ENCODE measurements at places on chromosomes 3 and 15. TPM values are rescaled to one million over a fixed set of nuclear protein-coding genes. Genes with fewer than 3 reads are reported as not detected.

IRAK2 gene
- 4.7 TPM for total RNA-seq

HRG gene
- 0.13 TPM for total RNA-seq

MLH1 gene
- total RNA-seq, result 59.2 TPM

RARB gene
- not detected for total RNA-seq

ACVR2B gene
- 3.2 TPM for total RNA-seq
